CD4-positive, alpha-beta T cell treated with Interferon alpha-2 for 1 hour (primary cell): ENCODE measurements at places on chromosomes 11 and 22.
A peak's percentile ranks its signal among the peaks of the same experiment; 100 is the strongest.

GRCh38 chr11:34988294-34989255 lies 72.2 kb downstream of the PDHX start:
- DNase-seq, result no peak

DNA sequence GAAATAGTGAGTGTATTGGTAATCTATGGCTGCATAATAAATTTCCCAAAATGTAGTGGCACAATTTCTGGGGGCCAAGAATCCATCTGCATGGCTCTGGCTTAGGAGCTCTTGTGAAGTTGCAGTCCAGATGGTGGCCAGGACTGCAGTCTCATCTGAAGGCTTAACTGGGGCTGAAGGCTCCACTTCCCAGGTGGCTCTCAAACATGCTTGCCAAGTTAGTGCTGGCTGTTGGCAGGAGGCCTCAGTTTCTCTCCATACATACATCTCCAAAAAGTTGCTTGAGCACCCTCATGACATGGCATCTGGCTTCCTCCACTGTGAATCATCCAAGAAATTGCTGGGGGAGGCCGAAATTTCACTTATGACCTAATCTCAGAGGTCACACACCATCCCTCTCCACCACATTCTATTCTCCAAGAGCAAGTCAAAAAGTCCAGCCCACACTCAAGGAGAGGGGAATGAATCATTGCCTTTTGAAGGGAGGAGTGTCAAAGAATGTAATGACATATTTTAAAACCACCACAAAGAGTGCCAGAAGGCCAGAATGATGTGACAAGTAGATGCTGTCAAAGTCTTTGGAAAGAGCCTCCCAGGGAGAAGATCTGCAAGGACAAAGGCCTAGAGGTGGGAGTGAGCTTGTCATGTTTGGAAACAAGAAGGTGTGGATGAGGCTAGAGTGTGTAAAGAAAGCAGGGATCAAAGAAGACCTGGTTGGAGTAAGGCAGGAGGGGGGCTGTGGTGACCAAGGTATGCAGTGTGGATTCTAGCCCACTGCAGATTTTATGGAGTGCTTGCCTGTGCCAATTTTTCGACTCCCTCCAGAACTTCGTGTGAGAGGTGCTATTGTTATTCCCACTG lies 566.2 kb downstream of the MIAT start:
- no peak for DNase-seq

DNA sequence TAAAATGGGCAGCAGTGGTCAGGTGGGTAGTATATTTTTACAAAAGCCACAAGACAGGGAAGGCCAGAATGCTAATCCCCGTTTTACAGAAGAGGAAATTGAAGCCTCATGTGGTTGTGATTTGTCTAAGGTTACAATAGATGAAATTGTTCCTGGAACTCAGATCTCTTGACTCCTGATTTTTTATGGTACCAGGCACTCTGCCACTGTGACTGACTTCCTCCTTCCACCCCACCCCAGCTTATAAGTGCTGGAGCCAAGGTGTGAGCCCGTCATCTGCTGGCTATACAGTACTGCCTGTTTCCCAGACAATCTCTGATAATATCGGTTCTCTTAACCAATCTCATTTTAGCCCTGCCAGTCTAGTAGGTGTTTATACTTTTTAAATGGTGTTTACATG lies 1.9 kb downstream of the SLC5A1 start:
- no peak for DNase-seq

GRCh38 chr22:39729141-39729934 lies 158.8 kb downstream of the CACNA1I start:
- DNase-seq, result no peak

DNA sequence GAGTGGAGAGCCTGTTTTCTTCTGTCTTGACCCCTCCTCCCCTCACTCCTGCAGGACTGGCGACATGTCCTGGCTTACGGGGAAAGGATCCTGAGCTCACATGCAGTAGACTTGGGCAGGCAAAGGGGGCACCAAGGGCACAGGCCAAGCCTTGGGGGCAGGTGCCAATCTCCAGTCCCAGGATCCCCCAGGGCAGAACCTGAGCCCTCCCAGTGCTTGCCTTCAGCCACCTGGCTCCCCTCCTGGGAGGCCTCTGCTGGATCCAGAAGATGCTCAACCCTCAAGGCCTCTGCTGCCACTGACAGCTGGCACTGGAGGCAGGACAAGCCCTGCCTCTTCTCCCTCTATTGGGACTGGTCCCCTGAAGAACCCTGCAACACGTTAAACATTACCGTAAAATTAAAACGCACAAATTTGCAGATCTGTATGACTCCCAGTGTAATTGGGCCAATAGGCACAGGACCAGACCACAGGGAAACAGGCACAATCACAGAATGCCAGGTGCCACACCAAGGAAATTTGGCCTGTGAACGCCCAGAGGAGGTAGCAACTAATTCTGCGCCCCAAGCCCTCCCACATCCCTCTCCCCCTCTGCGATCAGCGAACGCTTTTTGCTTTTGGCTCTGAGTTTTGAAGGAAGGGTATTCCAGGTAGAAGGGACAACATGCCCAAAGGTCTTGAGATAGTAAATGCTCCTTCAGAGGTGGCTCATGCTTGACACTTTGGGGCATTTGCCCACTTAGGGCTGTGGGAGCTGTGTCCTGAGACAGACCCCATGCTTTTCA lies 967 bp upstream of the LZTR1 start:
- DNase-seq, result no peak

DNA sequence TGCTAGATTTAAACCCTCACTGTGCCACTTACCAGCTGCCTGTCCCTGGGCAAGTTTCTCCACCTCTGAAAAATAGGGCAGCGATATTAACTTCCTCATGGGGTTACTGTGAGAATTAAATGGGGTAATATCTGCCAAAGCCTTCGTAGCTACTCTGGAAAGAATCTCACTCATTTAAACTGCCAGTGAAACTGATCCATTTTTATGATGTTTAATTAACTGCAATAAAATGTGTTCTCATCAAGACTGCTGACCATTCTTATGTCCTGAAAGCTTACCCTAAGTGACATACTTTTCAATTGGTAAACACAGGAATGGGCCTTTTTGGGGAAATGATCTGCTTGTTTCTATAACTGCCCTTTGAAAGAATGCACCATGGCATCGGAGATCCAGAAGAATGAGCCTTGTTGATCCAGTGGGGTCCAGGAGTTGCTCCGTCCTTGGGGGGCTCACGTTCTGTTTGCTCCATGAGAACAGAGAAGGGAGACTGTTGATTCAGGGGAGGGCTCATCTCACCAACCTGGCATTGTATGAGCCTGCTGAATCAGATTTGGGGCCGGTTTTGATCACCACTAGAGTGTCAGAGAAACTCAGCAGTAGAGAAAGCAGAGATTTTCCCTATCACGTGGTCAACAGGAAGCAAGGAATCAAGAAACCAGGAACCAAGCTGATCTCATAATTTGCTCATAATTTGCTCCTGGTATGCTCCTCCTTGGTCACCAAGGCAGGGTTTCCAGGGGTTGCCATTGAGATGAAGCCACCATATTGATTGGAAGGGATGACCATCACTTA lies 7.0 kb upstream of the CCDC86 start:
- DNase-seq, result no peak

GRCh38 chr22:38338772-38339379 lies 21.6 kb upstream of the CSNK1E start:
- DNase-seq, result no peak

DNA sequence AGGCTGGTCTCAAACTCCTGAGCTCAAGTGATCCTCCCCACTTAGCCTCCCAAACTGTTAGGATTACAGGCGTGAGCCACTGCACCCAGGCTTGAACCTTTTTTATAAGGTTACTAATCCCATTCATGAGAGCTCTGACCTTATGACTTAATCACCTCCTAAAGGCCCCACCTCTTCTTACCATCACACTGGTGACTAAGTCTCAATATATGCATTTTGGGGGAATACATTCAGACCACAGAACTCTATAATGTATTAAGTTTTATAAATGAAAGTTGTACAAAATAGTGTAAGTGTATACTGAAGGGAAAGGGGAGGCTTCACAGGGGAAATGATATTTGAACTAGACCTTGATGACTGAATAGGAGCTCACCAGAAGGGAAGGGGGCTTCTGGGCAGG lies 28.4 kb upstream of the RBFOX2 start:
- DNase-seq, result no peak

DNA sequence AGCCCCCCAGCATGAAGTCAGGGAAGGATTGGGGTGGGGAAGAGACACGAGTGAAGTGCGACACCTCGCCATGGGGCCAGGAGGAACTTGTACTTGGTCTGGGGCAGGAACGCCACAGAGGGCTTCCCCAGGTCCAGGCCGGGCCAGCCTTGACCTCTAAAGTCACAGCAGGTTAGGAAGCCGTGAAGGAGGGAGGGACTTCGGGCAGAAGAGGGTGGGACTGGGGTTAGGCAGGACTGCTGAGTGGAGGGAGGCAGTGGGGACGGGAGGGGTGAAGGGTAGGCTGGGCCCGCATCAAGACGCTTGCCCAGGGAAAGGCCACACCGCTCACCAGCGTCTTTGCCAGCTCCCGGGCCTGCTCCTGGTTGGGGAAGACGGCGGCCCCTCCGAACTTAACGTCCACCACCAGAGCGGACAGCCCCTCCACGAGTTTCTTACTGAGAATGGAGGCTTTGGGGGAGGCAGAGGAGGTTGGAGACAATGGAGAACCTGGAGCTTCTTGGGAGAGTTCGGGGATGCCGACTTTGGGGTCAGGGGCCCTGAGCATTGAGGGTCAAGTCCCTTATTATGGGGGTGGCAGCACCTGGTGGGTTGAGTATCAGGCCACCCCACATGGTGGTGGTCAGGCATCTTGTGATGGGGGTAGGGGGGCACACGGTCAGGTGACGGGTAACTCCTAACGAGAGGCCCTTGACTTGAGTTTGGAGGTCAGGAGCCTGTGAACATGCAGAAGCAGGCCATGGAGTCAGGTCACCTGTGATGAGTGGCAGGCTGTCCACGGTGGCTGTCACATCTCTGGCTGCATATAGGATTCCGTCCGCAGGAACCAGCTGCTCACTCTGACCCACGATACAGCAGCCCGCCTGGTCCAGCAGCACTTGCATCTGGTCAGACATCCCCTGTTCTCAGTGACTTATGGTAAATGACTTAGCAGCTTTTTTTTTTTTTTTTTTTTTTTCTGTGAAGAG lies 1.7 kb upstream of the SCO2 start:
- DNase-seq, result peak; percentile 67

DNA sequence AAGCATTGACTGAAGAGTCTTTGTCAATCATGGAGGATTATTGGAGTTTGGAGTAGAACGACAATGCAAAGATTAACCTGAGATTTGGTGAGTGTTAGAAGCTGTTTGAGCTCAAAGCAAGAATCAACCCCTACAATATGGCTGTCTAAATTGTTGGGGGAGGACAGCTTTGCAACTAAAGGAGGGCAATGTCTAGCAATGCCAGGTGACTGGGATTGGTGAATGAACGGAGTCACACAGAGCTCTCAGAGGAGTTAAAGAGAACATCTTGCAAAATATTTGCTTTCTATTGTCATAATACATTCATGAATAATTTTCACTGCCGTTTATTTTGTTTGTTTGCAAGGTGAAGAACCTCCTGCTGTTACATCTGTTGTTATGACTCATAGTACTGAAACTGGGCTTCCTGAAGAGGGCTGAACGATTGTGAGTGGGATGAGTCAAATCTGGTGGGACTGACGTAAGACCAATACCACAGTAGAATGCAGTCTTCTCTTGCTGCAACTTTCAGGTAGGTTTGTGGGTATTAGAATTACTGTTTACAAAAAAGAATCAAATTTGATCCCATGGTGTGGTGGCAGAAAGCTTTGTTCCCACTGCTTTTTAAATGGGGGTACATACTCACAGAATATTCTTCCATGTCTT lies 281.9 kb downstream of the CADM1 start:
- peak; percentile 48 for DNase-seq

DNA sequence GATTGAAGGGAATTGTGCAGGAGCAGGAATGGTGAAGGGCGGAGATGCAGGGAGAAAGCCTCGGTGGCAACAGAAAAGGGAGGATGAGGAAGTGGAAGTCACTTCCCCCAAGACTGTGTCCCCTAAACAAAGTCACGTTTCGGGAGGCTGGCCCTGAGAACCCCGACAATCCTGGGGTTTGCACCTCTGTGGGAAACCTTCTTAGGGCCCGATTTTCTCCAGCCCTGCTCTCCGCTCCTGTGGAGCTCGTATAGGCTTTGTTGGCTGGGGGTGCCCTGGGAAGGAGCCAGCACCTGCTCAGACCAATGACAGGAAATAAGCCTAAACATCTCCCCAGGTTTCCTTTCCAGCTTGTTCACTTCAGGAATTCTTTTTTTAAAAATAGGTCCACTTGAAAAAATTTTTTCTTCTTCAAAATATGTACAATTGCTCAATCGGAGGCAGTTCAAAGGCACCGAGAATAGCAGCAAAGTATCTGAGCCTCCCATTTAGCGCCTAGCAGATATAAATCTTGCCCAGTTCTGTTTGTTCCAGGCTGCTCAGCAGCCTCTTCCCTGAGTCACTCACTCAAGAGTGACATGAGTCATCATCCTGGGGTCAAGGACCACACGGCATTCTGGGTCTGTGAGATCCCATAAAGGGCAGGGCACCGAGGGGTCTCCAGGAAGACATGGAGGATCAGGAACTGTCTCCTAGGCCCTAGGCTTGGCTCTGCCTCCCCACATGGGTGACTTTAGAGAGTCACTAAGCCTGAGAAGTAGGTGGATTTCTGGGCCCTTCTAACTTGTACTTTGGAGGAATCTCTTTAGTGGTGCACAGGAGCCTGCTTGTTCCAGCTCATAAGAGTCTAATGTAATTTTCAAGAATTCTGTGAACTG lies 34.0 kb downstream of the IRAG1 start:
- DNase-seq, result peak; percentile 8

DNA sequence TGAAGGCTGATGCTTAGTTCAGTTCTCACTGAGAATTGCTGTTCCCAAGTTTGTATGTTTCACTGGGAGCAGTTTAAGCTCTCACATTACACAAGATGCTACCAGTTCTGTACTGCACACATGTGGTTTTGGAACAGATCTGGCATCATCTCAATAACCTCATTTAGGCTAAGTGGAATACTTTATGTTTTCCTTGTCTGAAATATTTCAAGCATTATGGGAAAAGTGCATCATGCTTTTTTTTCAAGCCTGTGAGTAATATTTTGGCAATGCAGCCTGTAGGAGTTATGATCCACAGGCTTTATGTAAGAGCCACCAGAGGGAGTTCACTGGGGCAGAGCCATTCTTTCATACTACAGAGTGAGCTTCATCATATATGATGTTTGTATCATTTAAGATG lies 141.5 kb downstream of the OR4C45 start:
- no peak for DNase-seq

DNA sequence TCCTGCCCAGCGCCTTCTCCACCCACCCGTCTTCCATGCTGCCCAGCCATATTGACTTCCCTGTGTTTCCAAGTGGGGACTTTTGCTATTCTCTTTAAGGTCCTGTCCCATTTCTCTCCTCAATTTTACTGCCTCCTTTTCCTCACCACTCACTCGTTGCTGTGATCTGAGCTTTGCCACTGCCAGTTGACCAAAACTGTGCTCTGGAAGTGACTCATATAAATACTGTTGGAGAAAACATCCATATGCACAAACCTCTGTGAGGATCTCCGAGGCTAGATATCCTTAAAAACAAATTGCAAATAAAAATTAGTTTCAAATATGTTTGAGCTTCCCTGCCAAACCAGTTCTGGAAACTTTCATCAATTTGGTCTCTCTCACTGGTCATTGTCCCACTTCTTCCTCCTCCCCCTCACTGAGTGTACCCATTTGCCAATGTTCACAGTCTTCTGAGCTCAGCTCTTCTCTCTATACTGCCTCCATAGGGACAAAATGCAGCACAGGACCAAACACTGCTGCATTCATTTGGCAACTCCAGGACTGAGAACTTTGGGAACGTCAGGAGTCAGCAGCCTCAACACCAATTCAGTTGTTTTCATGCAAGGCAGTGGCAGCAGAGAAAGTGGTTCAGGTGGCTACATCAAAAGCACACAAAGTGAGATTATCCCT lies 34.0 kb upstream of the MMP13 start:
- DNase-seq, result no peak
